Activated T-cell treated with anti-CD3 and anti-CD28 coated beads for 48 hours (primary cell): ENCODE measurements at places on chromosomes 13 and 19.

DNA sequence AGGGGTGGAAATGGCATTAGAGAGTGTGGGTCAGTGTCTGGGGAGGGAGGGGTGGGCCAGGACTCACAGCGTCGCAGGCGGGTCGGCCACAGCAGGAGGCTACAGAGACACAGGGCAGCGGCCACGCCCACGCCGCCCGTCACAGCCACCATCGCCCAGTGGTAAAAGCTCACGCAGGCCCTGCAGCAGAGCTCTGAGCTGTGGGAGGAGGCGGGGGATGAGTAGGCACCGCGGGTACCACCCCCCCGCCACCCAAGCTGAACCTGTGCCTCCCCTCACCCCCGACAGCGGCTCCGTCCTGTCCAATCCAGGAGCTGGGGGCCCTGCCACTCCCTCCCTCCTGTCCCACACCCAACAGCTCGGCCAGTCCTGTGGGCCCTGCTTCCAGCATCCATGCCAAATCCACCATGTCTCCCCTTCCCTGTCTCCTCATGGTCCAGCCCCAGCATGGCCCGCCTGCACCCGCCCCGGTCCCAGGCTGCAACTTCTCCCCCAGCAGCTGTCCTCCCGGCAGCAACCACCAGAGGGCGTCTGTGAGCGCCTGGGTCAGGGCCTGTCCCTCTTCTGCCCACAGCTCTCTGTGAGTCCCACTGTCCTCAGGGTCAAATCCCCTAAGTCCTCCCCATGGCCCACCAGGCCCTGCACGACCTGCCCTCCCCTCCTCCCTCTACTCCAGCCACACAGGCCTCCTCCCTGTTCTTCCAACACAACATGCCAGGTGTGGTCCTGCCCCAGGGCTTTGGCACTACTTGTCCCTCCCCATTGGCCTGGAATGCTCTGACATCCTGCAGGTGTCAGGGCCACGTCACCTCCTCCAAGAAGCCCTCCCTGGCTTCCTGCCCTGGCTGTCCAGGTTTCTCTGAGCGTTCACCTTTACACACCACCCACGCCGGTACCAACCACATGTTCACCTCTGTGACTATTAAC is 6.0 kb downstream of the TEKTIP1 start:
- peak; percentile 75 for DNase-seq

DNA sequence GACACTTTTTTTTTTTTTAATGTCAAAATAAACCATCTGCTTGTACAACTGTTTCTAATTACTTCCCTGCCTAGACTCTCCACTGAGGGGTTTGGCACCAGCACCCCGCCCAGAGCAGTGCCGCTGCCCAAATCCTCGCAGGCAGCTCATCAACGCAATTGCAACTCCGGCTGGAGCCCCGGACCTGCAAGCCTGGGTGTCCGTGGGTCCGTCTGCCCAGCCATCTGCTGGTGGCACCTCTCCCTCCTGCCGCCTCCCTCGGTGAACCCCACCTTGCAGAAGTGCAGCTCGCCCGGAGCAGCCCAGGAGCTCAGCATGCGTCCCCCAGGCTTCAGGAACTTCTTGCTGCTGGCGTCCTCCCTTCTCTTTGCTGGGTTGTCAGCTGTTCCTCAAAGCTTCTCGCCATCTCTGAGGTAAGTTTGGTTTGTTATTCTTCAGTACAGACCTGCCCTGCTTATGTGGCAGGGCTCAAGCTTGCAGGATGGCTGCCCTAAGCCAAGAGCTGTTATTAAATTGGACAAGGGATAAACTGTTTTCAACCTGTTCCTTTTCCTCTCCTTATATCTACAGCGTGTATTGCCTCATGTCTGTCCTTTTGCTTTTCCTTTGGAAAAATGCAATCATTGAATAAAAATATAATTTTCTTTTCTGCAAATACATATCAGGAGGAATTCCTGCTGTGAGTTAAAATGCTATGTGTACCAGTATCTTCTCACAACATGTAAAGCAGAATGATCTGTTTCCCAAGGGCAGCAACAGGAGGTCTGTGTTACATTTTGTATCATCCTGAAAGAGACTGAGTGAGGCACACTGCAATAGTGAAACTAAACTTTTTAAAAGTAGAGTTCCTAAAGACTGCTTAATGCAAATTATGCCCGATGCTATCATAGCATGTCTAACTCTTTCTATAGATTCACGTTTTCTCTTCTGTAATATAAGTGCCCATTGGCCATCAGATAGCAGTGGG is at the start of gene ITGBL1:
Gene ITGBL1 (plus strand): TSS at position 157 of the 967 bp plus-strand sequence. CDS start 159 bp downstream, at position 316.
- DNase-seq = no peak

- DNase-seq = peak; percentile 1
Observed at GRCh38 chr13:33015791-33016323, 366 bp upstream of the KL start.

DNA sequence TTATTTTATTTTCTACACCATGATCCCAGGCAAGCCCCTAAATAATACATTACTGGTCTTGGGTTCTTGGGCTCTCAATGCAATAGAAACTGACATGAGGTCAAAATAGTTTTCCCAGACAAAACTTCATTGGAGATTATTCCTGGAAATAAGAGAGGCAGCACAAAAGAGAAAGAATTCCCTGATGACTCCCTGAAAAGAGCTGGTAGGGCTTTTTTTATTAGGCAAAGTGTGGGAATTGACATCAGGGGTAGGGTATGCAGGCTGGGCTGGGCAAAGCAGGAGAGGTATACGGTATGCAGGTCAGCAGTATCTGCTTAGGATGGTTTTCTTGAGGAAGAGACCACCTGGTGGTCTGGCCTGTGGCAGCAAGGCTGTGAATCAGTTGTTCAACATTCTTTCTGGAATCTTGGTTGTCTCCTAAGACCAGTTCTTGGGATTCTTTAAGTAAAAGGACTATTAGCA is 9.3 kb upstream of the IGFL3 start:
- no peak for DNase-seq

DNA sequence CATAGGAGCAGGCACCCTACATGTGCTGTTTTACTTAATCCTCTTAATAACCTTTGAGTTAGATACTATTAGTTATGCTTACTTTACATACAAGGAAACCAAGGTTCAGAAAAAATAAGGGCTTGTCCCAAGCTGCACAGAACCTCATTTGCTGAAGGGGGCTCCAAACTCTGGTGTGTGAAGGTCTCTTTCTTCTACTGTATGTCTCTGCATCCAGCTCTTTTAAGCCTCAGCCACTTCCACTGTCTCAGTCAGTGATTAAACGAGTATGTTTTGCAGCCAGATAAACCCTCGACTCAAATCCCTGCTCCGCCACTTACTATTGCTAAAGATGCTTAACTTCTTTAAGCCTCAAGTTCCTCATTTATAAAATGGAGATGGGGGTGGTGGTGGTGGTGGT is 112.4 kb upstream of the WASF3 start:
- DNase-seq = no peak

DNA sequence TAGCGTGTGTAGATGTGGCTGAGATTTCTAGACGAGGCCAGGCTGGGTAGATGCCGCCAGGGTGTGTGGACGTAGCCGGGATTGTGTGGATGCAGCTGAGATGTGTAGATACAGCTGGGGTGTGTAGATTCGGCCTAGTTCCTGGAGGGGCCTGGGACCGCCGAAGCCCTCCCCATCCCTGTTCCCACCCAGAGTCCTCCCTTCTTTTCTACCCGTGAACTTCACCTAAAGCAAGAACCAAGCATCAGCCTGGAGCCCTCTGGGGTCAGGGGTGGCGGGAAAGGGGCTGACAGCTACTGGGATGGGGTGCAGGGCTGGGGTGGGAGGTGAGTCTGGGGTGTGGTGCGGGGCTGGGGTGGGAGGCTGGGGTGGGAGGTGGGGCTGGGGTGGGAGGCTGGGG is 768 bp downstream of the TMPRSS9 start:
- DNase-seq = no peak

- DNase-seq = no peak
Observed at GRCh38 chr13:45510672-45511071, 45.9 kb downstream of the COG3 start.

GRCh38 chr19:49591731-49592485 is 926 bp downstream of the PRR12 start:
- DNase-seq = peak; percentile 36

DNA sequence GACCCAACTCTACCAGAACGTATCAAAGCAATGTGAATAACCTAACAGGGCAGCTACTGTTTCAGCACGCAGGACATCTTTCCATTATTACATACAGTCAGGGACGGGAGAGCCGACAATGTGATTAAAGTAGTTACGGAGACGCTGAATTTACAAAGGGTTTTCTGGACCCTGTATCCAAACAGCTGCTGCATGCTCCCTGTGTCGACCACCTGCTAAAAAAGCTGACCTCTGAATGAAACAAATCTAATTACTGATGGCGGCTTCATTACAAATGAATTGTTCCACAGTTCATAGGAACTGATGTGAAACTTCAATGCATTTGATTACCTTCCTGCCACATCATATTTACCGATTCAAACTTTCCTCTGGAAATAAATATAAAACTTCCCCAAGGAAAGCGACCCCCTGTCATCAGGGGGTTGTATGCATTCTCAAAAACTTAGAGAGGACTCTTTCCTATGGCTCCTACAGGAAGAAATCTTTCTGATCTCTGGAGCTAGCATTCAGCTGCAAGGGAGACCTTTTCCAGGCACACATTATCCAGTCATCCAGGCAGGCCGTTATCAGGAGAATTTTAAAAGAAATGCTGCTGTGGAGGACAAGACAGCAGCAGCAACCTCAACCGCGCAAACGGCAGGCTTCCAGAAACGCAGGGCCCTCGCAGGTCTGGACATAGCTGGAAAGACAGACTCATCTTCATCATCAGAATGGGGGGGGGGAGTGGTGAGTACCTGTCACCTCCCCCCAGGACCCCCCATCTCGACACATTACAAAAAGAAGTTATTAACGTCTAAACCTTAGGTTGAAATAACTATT is 3.1 kb downstream of the EFNB2 start:
- no peak for DNase-seq
